HCT116 (cell line): ENCODE measurements at places on chromosomes 2 and 18. TPM values are rescaled to one million over a fixed set of nuclear protein-coding genes. Genes with fewer than 3 reads are reported as not detected.

GRCh38 chr2:80303909-80304837 lies at the start of gene LRRTM1:
Gene LRRTM1 (minus strand): TSS chr2:80304752. CDS start chr2:80303819, 933 bp downstream.
- no peak for DNase-seq

The FNDC4 gene
- total RNA-seq, result 3.3 TPM

DNA sequence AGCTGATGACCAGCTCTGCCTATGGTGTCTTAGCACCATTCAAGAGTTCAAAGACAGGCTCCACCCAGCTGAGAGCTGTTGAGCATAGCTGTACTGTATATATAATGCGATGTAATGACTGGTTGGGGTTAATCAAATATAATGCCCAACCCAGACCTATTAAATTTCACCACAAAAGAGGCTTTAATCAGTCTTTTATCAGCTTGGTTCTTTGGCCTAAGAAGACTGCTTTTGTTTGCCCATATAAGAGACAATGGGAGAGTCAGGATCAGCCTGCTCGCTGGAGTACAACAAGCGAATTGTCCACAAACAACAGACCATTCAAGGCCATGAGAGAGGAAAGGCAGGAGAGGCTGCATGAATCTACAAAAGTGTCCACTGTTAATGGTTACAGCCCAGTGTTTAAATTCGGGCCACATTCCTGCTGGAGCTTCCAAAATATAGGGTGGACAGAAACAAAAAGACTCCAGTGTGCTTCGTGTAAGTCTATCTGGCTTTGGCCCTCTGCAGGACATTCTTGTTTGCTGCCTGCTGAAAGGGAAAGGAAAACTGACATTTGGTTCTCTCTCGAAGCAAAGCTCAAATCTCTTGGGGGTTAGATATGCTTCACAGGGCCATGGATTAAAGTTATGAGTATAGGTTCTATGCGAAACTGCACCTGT lies 299.0 kb upstream of the FBXO11 start:
- DNase-seq, result no peak

GRCh38 chr2:149860276-149860921 lies 272.8 kb upstream of the MMADHC start:
- no peak for DNase-seq

The EFR3B gene
- total RNA-seq, result 0.96 TPM

GRCh38 chr18:65620076-65620696 lies 130.6 kb upstream of the CDH7 start:
- no peak for DNase-seq

GRCh38 chr2:11516984-11517648 lies 16.7 kb upstream of the GREB1 start:
- DNase-seq, result no peak

- DNase-seq, result peak; percentile 38
These were observed 4.2 kb upstream of the POU3F3 start for GRCh38 chr2:104849618-104850141.

DNA sequence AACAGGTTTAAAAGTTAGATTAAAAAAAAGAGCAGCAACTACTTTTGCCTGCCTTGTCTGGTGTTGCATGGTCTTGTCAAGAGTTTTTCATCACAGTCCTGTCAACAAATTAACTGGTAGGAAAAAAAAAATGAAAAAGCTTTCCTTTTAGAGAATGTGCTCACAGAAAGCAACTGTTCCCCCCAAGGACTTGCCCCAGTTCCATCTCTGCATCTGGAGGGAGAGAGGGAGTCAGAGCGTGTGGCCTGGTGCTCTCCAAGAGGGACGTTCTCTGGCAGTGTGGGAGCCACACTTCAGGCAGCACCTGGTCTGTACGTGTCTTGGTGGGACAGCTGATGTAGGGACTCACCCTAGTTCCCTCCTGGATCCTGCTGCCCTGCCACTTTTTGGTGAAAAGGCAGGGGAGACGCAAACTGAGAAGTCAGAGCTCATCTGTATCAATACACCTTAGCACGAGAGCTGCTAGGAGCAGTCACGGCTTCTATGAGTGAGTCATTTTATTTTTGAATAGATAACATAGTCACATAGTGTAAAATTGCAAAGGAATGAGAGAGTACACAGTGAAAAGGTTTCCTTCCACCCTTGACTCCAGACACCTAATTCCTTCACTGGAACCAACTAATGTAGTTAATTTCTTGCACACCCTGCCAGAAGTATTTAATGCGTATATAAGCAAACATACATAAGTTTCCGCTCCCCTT lies 172.5 kb upstream of the MGAT5 start:
- DNase-seq, result no peak

The CFAP65 gene
- 0.52 TPM for total RNA-seq

- no peak for DNase-seq
These were observed at the start of gene TET3 for GRCh38 chr2:73984203-73984921. Gene TET3 (plus strand): TSS chr2:73984910. CDS start chr2:73986404, 1,494 bp downstream.

The MC2R gene
- not detected for total RNA-seq

- no peak for DNase-seq
These were observed 189.8 kb downstream of the SH3BP4 start for GRCh38 chr2:235141411-235142128.

DNA sequence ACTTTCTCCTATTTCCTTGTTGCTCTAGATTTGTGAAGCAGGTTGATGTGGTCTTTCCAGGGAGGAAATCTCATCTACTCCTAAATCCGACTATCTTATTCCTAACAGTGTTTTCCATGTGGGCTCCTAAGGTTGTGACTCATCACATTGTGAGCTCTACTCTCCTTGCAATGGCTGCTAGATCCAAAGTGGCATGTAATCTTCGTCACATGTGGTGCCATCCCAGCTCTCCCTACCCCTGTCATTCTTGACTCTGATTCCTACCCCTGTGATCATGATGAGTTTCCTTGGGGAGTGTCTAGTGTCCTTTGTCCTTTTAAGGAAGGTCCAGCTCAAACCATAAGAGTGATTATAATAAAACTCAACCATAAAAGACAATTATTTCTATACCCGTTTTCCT lies 47.3 kb upstream of the GULP1 start:
- no peak for DNase-seq

DNA sequence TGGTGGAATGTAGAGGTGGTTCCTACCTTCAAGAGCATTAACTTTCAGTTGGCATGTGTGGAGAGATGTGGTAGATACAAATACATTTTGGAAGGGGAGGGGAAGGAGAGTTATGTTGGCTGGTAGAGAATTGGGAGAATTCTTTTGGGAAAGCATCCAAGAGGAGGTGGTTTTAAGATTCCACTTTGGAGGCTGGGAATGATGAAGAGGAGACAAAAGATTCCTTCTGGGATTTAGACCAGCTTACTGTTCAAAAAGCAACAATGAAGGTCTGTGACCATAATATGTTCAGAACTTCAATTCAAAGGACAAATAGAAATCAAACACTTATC lies 120.8 kb upstream of the FOSL2 start:
- no peak for DNase-seq

GRCh38 chr2:179900655-179901054 lies 39.2 kb upstream of the ZNF385B start:
- no peak for DNase-seq

- DNase-seq, result no peak
These were observed 159.7 kb downstream of the DOCK10 start for GRCh38 chr2:224882291-224883171.

GRCh38 chr2:46704041-46704440 lies 211.6 kb downstream of the MCFD2 start:
- DNase-seq, result no peak

DNA sequence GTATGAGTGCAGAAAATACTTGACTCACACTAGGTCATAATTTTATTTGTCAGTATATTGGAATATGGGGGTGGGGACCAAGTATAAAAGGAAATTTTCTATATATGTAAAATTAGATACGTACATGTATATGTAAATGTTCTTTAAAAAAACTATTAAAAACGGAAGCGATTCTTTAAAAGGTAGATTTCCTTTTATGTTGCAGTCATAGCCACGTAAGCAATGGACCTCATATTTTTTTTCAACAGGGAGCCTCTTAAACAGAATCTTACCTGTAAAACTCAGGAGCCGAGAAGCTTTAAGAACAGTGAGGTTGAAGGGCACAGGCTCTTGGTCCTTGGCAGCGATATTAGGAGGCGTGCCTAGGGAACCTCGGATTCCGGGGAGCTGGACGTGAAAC lies 3.3 kb downstream of the RHBDD1 start:
- DNase-seq, result no peak

DNA sequence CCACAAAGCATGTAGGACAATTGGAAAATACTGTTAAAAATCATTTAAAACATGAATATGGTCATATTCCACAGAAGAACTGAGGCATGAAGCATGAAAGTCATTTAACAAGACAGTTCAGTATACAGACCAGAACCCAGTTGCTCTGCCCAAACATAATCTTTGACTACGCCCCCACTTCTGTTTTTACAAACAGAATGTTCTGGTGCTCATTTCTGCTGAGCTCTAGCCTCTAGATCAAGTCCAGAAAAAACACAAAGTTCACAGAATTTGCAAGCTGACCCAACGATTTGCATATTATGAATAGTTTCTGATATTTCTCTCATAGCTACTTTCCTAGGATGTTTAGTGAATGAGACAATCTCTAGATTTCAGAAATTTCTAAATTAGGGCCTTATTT lies 424.9 kb downstream of the PID1 start:
- no peak for DNase-seq

The COL4A3 gene
- 4.9 TPM for total RNA-seq

The ITGA4 gene
- 0.49 TPM for total RNA-seq

- DNase-seq, result no peak
These were observed 22.8 kb downstream of the ANO7 start for GRCh38 chr2:241211276-241211675.

GRCh38 chr2:95025406-95026319 lies at the start of gene MAL:
Gene MAL (plus strand): TSS chr2:95025708. CDS start chr2:95025793, 85 bp downstream.
- no peak for DNase-seq

The MYCN gene
- total RNA-seq, result not detected

The LRP2 gene
- total RNA-seq, result 0.20 TPM

- DNase-seq, result no peak
These were observed 286.4 kb downstream of the CDH19 start for GRCh38 chr18:66317243-66318090.

DNA sequence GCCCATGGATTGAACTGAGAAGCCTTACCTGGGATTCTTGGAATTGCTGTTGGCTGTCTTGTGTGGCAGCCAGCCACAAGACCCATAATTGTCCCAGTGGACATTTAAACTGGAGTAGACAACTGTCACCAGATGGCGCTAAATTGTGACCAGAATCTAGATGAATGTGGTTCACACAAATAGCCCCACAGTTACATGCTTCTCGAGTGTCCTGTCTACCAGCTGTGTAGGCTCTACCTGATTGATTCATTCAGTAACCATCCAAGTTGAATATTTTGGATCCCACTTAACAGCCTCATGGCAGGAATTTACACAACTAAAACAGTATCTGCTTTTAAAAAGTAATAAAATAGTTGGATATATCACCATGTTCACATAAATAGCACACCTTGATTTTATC lies 73.2 kb downstream of the MAP4K4 start:
- peak; percentile 62 for DNase-seq

GRCh38 chr2:117960231-117960630 lies 53.6 kb downstream of the CCDC93 start:
- DNase-seq, result no peak

The MATN3 gene
- total RNA-seq, result not detected

The LYG2 gene
- total RNA-seq, result 0.27 TPM

DNA sequence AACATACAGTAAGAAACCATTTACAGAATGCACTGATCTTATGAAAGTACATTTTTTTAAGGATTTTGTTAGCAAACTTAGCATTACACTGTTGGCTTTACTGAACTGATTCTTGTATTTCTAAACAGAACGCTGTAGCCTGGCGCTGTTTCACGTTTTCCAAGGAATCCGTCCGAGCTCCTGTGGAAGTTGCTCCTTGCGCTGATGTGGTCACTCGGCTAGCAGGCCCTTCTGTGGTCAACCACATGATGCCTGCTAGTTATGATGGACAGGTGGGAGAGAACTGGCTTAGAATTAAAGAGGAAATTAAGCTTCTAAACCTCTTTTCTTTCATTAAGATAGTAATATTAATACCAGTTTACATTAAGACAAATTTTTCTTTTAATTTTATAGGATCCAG lies 76.8 kb downstream of the CEP192 start:
- no peak for DNase-seq

DNA sequence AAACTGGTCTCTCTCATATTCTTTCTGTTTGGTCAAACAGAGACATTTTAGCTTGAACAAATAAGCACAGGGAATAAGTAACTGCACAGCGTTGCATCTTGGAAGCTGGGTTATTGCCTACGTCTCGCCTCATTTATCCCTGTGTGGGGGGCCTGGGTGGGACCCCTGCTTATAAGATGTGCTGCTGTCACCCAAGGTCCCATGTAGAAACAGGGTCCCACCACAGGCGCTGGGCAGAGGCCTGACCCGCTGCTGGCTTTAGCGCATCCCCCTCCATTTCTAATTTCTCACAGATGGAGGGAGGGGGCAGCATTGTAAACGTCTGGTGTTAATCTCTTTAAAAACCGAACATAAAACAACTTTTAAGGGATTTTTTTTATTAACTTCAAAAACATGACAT lies 207.8 kb downstream of the HDAC4 start:
- DNase-seq, result no peak

DNA sequence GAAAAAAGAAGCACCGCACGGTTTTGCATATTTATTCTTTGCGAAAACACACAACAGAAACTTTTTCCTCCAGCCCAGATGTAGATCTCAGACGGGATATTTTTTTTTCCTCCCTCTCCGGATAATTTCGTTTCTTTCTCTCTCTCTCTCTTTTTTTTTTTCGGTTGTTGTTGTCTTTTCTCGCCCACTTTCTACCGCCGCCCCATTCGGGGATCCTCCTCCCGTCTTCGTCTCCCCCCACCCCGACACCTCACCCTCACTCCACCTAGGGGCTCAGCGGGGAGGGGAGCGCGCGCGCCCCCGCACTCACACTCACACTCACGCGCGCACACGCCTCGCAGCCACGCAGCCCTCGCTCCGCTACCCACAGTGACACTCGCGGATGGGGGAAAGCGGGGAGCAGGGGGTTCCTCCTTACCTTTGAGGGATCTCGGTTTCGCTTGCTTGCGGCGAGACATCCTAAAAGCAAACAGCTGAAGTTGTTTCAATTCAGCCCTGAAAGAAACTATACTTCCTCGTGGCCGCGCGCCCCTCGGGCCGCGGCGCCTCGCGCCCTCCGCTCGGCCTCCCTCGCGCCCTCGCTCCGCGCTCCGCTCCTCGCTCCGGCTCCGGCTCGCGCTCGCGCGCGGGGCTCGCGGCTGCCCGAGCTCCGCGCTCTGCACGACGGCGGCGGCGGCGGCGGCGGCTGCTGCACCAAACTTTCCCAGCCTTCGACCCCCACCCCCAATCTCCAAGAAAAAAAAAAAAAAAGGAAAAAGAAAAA lies 1.3 kb downstream of the ZNF521 start:
- DNase-seq, result no peak

DNA sequence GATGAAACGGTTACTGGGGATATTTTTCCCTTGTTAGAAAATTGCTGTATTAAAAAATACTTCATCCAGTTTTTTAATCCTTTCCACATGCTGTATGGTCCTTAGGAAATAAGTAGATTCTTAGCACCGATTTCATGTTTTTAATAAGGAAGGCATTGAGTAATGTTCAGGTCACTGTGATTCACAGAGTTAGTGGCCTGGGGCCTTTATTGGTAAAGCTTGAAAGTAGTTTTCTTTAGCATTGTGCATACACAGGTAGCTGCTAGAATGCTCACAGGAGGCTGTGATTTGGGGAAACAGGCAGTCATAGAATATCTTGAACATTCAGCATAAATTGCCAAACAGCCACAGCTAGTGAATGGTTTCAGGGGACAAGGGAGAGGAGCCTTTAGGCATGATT lies 79.8 kb downstream of the XRCC5 start:
- no peak for DNase-seq

The TMEM131 gene
- total RNA-seq, result 51.5 TPM

- no peak for DNase-seq
These were observed 48.6 kb downstream of the ROCK1 start for GRCh38 chr18:21063011-21063410.

- no peak for DNase-seq
These were observed 477.5 kb upstream of the SPHKAP start for GRCh38 chr2:228658998-228659397.
